DMS79 (cell line): ENCODE measurements at places on chromosomes 2 and 18.

DNA sequence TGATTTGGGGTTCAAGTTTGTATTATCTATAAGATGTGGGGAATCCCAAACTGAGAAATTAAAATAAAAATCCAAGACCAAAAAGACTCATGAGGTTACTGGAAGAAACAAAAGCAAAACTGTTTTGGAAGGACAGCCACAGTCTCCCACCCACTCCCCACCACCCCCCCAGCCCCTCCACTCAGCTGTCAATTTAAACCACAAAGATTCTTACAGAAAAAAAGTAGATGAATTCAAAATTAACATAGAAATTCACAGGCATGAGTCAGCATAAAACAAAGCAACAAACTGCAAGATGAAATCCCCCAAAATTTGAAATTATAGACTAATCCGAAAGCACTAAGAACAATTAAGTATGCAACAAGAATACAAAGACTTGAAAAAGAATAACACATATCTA lies 12.1 kb downstream of the MAP4K3 start:
- DNase-seq = no peak

- DNase-seq = no peak
Observed at GRCh38 chr2:10915731-10916276, 4.1 kb downstream of the KCNF1 start.

DNA sequence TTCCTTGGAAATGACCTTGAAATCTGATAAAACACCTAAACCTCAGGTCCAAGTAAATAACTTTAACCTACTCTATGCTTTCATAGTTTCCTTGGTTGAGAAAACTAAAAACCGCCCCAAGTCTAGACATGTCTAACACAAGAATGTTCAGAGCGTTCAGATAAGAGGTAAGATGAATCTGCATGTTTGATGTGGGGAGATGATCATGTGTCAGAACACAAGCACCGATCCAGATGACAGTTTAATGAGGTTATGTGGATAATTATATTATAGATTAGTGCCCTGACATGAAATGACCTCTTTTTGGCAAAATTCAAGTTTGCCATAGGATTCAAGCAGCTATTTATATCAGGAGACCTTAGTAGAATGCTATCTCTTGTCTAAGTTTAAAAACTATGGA lies 729.8 kb upstream of the SOX11 start:
- DNase-seq = no peak

DNA sequence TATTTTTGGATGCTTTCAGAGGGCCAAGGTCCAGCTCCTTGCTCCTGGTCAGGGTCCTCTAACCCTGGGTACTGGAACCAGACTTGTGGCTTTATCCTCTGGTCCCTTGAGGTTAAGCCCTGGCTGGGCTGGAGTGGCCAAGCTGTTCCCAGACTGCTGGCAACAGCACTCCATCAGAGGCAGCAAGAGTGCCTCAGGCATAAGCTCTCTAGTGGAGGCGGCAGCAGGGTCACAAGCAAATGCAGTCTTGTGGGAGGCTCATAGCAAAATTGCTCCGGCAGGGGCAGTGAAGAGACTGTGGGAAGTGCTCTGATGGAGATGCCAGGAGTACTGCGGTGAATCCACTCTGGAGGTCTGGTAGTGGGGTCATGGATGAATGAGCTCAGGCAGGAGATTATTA lies 128.9 kb upstream of the OTOS start:
- no peak for DNase-seq

GRCh38 chr18:9092665-9093064 lies 9.8 kb upstream of the NDUFV2 start:
- DNase-seq = no peak

- no peak for DNase-seq
Observed at GRCh38 chr2:123086613-123087385, 938.3 kb upstream of the CNTNAP5 start.

GRCh38 chr2:156325688-156326525 lies 6.6 kb downstream of the NR4A2 start:
- no peak for DNase-seq

GRCh38 chr2:134290358-134290757 lies 36.5 kb downstream of the MGAT5 start:
- no peak for DNase-seq

- no peak for DNase-seq
Observed at GRCh38 chr2:203532957-203533658, 2.0 kb downstream of the RAPH1 start.

DNA sequence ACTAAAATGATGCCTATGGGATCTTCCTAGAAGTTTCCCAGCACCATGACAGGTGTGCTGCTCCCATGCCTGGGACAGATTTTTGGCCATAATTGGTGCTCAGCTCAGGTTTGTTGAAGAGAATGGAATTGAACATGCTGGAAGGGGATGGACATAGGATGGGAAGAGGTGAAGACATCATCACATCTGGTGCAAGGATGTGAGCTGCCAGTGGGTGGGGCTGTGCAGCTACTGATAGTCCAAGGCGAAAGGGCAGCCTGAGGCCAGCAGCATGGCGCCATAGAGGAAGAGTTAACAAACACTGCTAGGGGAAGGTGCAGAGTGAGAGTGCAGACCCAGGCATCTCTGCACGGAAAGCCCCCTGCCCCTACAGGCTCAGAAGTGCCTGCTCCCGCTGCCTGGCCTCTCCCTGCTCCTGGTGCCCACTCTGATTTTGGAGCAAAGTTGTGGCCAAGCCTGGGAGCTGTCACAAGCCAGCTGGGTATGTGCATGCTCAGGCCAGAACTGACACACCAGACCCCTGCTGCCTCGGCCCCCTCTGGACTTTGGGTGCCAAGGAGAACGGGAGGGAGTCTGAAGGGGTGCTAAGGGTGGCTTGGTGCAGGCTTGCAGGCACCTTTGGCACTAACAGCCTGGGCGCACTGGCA lies 178.6 kb downstream of the ZBTB7C start:
- peak; percentile 19 for DNase-seq
